ENCODE measurements at places on chromosomes 6 and 20.

- no peak for DNase-seq
Observed at GRCh38 chr6:104573350-104573749, 286.4 kb downstream of the HACE1 start.

GRCh38 chr6:86856379-86856778 is 80.9 kb upstream of the HTR1E start:
- no peak for DNase-seq

GRCh38 chr20:1844325-1845162 is 50.7 kb upstream of the SIRPA start:
- DNase-seq = peak; percentile 77

- peak; percentile 99 for DNase-seq
Observed at GRCh38 chr20:2301164-2301622, 5.4 kb downstream of the TGM3 start.

- peak; percentile 17 for DNase-seq
Observed at GRCh38 chr20:55269913-55270312, 735.4 kb downstream of the CBLN4 start.

GRCh38 chr6:151693366-151693765 is 114.1 kb upstream of the ESR1 start:
- no peak for DNase-seq

DNA sequence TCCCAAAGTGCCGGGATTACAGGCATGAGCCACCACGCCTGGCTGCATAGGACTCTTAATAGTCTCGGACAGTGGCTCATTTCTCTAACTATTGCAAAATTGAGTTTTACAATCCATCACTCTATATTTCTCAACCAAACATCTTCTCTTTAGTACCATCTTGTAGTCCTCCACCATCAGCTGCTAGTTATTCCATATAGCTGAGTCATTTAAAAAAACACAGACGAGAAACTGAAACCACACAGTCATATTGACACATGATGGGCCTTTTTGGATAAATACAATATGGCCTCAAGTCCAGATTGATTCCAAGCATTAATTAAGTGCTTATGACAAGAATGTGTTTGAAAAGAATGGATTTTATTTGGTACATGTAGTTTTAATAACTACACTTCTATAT is 599.1 kb downstream of the MEI4 start:
- no peak for DNase-seq

GRCh38 chr20:32538526-32538939 is 46.6 kb downstream of the NOL4L start:
- DNase-seq = no peak

- DNase-seq = peak; percentile 82
Observed at GRCh38 chr20:36574366-36575135, 1.2 kb downstream of the TGIF2 start.

GRCh38 chr20:38730167-38730988 is 6.1 kb downstream of the SLC32A1 start:
- DNase-seq = no peak

DNA sequence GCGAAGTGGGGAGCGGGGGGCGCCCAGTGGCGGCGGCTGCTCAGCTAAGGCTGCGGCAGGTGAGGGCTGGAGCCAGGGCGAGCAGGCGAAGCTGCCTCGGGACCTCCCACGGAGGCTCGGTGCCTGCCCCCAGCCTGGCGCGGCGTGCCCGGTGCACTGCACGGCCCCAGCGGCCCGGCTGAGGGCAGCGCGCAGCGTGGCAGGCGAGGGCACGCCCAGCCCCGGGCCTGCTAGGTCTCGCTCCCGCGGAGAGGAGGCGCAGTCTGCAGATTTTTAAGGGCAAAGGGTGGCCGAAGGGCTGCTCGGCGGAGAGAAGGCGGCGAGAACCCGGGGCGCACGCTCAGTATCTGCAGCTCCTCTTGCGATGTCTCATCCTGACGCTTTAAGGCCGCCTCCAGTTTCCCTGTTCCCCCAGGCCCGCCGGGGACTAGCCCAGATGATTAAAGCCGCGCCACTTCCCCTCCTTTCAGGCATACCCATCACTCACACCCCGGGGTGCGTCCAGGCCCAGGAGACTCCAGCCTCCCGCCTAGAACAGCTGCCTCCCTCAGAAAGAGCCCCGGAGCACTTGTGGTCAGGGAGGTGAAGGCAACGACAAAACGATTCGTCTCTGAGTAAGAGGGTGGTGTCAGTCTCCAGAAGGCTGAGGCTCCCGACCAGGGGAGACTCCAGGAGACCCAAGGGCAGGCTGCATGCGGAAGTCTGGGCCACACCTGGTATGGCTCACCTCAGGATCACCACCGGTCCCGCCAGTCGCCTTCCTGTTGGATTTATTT is at the start of gene FERMT1:
Gene FERMT1 (minus strand): TSS at position 158 of the 776 bp plus-strand sequence. CDS start 3,476 bp downstream, outside the sequence.
- DNase-seq = peak; percentile 94

DNA sequence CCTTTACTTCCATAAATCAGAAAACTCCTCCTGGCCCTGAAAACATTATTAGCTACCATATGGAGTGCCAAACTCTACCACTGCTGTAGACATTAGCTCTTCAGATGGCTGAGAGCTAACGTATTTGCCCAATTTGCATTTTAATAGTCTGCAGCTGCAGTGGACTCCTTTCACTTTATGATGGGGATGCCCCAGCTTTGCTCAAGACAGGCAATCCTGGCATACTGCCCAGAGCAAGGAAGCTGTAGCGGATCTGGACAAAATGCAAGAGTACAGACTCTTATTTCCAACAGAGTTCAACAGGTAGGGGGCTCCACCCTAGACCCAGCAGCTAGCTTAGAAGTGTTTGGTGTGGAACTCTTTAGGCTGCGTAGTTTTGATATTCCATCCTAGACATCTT is 246.7 kb downstream of the FOXC1 start:
- no peak for DNase-seq

DNA sequence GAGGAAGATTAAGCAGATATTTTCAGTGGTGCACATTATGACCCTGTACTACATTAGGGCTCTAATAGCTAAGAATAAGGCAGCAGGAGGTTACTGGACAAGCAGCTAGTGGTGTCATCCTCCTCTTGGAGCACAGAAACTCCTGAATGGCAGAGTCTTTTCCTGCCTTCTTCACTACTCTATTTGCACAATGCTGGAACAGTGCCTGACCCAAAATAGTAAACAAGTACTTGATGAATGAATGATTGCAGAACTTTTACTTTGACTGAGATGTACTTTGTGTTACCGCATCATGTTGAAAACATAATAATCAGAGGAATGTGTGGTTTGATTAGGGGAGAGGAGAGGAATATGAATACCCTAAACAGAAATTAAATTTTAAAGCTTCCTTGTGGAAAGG is 30.0 kb upstream of the UST start:
- DNase-seq = no peak

DNA sequence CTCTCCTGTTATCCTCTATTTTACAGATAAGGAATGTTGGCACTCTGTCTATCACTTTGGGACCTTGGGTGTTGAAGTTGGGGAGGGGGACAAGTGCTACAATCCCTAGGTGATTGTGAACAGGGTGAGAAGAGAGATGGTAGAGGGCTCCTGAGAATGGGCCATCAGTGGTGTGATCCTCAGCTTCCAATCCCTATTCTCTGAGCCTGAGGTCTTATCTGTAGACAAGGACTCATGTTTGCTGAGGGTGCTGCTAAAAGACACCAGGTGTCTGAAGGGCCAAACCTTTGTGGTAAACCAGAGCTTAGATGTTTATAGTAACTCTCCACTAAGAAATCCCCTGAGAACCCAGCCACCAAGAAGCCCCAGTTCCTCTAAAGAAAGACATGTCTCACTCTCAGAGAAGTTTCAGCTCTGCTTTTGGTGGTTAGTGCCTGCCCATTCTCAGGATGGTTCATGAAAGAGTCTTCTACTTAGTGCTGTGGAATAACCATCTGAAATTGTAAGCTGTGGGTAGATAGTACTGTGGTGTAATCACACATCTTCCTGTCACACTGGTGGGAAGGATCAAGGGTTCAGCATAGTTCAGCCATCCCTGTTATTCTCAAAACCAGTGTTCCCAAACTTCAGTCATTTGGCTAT is 58.2 kb upstream of the IL20RA start:
- DNase-seq = peak; percentile 20

- peak; percentile 66 for DNase-seq
Observed at GRCh38 chr6:165245287-165245686, 64.1 kb downstream of the C6orf118 start.

DNA sequence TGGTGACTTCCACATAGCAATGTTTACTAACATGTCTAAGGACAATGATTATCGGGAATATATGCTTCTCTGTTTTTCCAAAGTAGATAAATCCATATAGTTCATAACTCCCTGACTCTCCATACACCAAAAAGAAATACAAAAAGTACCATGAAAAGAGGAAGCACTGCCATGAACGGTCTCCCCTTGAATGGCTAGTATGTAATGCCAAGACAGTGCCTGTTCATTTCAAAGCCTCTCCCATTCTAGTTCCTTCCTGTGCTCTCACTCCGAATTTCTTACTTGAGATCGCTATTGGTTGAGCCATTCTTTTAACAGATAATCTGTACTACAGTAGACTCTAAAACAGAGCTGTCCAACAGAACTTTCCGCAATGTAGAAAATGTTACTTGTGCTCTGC is 54.8 kb upstream of the EDN1 start:
- no peak for DNase-seq

- DNase-seq = no peak
Observed at GRCh38 chr6:167993169-167993568, 4.3 kb upstream of the KIF25 start.

GRCh38 chr20:19370076-19371075 is 157.9 kb downstream of the SLC24A3 start:
- DNase-seq = no peak

GRCh38 chr20:59314997-59315396 is 14.6 kb downstream of the EDN3 start:
- no peak for DNase-seq

- no peak for DNase-seq
Observed at GRCh38 chr6:125038925-125039324, 76.7 kb downstream of the RNF217 start.

DNA sequence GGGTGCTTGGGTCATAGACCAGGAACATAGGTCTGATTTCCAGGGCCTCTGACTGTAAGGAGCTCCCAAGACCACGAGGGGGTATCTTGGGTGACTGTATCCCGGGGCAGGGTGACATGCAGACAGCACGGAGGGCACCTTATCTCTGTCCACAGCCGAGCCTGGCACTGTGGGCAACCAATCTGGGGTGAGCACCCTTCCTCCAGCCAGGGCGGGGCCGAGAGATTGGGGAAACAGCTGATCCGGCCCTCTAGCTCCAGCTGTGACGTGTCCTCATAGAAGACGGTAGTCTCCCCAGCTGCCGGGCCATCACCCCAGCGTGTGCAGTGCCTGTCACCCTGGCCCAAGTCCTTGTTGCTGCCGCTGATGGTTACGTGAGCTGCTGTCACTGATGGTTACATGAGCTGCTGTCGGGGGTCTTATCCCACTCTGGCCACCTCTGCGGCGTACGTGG is 139.6 kb upstream of the RNF24 start:
- DNase-seq = no peak

DNA sequence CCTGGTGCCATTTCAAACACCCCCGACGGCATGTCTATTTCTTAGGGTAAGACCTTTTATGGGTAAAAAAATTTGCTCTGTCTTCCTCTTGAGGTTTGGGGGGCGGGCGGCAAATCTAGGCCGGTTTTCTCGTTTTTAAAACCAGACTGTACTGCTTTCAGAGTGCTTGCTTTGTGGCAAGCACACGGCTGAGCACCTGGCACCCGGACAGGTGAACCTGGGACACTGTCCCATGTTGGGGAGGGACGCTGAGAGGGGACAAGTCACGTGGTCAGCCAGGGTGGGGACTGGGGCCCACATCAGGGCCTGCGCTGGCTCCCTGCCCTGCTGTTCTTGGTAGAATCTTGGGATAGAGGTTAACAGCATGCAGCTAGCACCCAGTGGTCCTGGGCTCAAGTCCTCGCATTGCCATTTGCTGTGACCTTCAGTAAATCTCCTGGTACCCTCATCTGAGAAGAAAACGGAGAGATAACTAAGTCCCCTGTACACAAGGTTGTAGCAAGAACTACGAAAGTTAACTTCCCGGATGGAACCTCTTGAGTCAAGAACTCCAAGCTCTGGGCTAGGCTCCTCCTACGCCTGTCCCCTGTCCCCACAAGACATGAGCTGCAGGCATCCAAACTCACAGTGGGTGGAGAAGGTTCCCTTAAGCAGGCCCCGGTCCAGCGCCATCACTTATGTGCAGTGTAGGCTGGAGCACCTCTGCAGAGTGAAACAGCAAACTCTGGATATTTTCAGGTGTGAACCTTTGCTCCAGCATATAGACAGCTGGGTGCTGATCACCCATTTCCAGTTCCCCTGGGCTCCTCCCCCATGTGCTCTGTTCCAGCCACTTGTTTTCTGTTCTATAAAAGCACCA is 41.7 kb downstream of the PMEPA1 start:
- no peak for DNase-seq

- no peak for DNase-seq
Observed at GRCh38 chr20:14415467-14415866, 78.1 kb upstream of the FLRT3 start.

- peak; percentile 62 for DNase-seq
Observed at GRCh38 chr6:130019326-130020072, 1.1 kb downstream of the L3MBTL3 start.

DNA sequence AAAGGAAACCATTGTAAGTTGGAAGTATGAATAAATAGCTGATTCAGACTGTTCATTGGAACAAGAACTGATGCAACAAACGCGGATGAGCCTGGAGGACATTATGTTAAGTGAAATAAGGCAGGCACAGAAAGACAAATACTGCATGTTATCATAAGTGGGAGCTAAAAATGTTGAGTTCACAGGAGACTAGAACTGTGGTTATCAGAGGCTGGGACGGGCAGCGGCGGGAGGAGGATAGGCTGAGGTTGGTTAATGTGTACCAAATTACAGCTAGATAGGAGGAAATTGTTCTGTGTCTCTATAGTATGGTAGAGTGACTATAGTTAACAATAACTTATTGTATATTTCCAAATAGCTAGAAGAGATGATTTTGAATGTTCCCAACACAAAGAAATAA is 40.8 kb downstream of the FAM229B start:
- no peak for DNase-seq

DNA sequence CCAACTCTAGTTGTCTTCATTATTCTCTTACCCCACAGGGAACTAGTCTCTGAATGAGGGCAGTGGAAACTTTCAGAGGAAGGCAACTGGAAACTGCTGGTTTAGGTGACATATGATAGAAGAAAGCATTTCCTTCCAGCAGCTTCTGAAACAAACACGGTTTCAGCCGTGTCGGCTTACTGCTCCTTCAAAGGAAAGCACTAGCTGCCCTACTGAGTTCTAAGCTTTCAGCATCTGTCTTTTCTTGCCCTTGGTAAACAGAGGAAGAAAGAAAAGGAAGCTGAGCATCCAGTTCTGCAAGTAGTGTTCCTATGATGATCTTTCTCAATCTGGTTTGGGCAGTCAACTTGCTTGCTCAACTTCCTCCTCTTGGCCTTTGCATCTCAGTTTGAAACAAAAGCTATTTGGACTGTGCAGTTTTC is 117.5 kb upstream of the CEP85L start:
- peak; percentile 64 for DNase-seq

DNA sequence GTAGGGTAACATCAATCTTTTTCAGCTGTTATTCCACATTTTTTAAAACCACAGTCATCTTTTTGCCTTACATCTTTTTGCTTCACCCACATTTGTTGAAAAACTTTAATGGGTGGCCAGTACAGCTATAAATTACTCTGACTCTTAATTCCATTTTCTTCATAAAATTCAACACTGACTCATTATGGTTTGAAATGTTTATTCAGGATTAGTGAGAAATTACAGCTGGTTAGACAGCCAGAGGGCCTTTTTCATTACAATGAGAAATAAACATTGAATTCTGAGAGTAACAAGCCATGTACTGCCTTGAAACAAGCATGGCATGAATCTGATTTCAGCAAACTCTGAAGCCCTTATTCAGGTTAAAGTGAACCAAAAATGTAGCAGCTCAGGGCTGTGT is 19.5 kb downstream of the NDUFAF4 start:
- DNase-seq = no peak

- no peak for DNase-seq
Observed at GRCh38 chr20:19405958-19406357, 193.5 kb downstream of the SLC24A3 start.
